T-helper 17 cell (primary cell): ENCODE measurements at places on chromosomes 6 and 20. TPM values are rescaled to one million over a fixed set of nuclear protein-coding genes. Genes with fewer than 3 reads are reported as not detected.

VWA7 gene
- 2.9 TPM for total RNA-seq

NMBR gene
- total RNA-seq = not detected

- H3K36me3 ChIP-seq = peaks cover 3% of the 10 kb centered on the region
- DNase-seq = no peak
- no peak overlapping the region for H3K27ac ChIP-seq
- H3K27me3 ChIP-seq = peaks cover 23% of the 10 kb centered on the region
Observed at GRCh38 chr6:114344971-114345275, 2.1 kb upstream of the HS3ST5 start.

DNA sequence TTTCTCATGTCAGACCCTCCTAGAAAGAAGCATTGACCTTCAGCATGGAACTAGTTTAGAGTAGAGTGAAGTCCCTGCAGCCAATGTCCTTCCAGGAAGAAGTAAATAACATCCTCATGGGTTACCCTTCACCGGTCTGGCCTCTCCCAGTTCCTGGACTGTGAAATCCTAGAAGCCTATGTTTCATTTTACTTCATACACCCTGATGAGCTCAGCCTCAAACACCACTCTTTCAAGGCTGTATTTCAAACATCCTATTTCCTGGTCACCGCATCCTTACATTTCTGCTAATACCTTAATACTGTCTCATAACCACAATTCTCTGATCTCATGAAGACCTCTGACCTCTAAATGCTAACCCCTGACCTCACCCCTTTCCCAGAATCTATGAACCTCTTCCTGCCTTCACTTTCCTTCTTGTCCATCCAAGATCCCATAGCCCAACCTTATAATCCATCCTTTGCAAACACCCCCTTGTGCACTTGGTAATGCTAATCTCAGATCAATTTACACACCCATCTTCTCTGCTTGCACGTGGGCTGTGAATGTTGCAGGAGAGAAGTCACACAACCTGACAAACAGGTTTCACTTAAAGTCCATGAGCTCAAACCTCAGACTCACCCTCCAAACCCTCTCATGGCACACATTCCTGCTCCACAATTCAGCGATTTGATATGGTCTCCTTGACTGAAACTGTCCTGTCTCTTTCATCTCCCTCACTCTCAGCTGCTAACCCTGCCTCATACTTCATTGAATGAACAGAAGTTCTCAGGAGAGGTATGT is 30.2 kb downstream of the SLC2A10 start:
- H3K4me3 ChIP-seq = no peak overlapping the region
- DNase-seq = no peak
- no peaks in the 10 kb centered on the region for H3K4me1 ChIP-seq

ACAT2 gene
- 26.9 TPM for total RNA-seq

GRCh38 chr20:2066461-2067122 is 35.0 kb upstream of the STK35 start:
- H3K4me1 ChIP-seq = no peaks in the 10 kb centered on the region
- DNase-seq = no peak
- H3K36me3 ChIP-seq = peaks cover 2% of the 10 kb centered on the region
- H3K4me3 ChIP-seq = no peak overlapping the region
- H3K27me3 ChIP-seq = peaks cover 46% of the 10 kb centered on the region
- no peak overlapping the region for H3K27ac ChIP-seq

- H3K4me1 ChIP-seq = peaks cover 26% of the 10 kb centered on the region
- no peak for DNase-seq
- H3K27ac ChIP-seq = no peak overlapping the region
- peaks cover 2% of the 10 kb centered on the region for H3K36me3 ChIP-seq
- no peaks in the 10 kb centered on the region for H3K27me3 ChIP-seq
Observed at GRCh38 chr20:34526466-34526865, 10.2 kb downstream of the DYNLRB1 start.

OPRM1 gene
- total RNA-seq = not detected

- peaks cover 9% of the 10 kb centered on the region for H3K4me1 ChIP-seq
- H3K27me3 ChIP-seq = no peaks in the 10 kb centered on the region
- DNase-seq = no peak
- no peak overlapping the region for H3K4me3 ChIP-seq
- peaks cover 8% of the 10 kb centered on the region for H3K36me3 ChIP-seq
- no peak overlapping the region for H3K27ac ChIP-seq
Observed at GRCh38 chr6:39102071-39102820, 12.7 kb downstream of the SAYSD1 start.

GRCh38 chr6:1324936-1325335 is 13.0 kb downstream of the FOXQ1 start:
- H3K36me3 ChIP-seq = peaks cover 2% of the 10 kb centered on the region
- no peaks in the 10 kb centered on the region for H3K4me1 ChIP-seq
- no peak for DNase-seq
- peaks cover 47% of the 10 kb centered on the region for H3K27me3 ChIP-seq
- H3K4me3 ChIP-seq = no peak overlapping the region
- H3K27ac ChIP-seq = no peak overlapping the region

DNA sequence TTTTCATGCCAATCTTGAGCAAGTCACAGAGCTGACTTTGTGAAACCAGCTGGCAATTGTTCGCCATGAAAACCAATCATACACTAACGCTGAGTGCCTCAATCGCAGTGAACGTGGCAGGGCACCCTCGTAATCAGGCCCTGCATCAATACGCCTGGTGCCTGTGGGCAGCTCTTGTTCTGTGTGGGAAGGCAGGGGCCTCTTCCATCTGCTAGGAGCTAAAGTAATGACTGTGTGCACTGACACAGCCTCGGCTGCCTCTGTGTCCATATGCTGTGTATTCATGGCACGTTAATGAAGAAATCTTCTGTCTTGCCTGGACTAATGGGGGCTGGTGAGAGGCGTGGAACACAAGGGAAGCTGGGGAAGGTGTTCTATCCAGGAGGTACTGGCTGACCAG is 27.8 kb upstream of the SYNDIG1 start:
- H3K27ac ChIP-seq = no peak overlapping the region
- no peak overlapping the region for H3K4me3 ChIP-seq
- no peaks in the 10 kb centered on the region for H3K4me1 ChIP-seq
- peaks cover 37% of the 10 kb centered on the region for H3K27me3 ChIP-seq
- no peaks in the 10 kb centered on the region for H3K36me3 ChIP-seq
- DNase-seq = no peak

MUC21 gene
- total RNA-seq = not detected

DNA sequence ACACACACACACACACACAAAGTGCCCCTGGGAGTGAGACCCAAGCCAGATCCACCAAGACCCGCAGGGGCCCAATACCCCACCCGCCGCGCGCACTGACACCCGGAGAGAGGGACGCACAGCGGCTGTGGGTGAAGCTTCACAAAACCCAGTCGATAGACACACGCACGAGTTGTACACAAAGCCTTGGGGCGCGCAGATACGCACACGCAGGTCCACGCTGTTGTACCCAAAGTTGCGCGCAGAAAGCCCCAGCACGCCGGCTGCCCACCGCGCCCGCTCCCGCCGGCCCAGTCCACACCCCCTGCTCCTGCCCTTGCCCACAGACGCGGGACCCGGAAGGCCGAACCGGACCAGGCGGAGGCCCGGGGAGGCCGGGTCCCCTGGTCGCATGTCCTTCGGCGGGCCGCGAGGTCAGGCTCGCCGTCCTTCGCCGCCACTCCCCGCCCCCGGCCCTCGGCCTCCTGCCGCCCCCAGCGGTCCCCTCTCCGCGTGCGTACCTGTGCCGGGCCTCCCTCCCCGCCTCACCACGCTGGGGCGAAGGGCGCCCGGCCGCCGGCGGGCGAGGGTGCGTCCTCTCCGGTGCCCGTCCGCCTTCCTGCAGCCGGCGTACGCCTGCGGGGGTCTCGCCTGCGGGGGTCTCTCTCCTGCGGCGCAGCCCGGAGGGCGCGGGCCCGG is at the start of gene TMEM74B:
TSS of gene TMEM74B (minus strand) at position 344 of the 678 bp plus-strand sequence. CDS start 1,180 bp downstream, outside the sequence.
- peaks cover 12% of the 10 kb centered on the region for H3K4me1 ChIP-seq
- H3K27me3 ChIP-seq = peaks cover 41% of the 10 kb centered on the region
- H3K36me3 ChIP-seq = peaks cover 2% of the 10 kb centered on the region
- H3K4me3 ChIP-seq = peak within 1 kb of the TSS; percentile 85

- H3K27ac ChIP-seq = no peak overlapping the region
- H3K36me3 ChIP-seq = no peaks in the 10 kb centered on the region
- no peaks in the 10 kb centered on the region for H3K27me3 ChIP-seq
- peaks cover 3% of the 10 kb centered on the region for H3K4me1 ChIP-seq
- no peak for DNase-seq
- H3K4me3 ChIP-seq = no peak overlapping the region
Observed at GRCh38 chr20:48880331-48880730, 41.2 kb upstream of the ARFGEF2 start.

DNA sequence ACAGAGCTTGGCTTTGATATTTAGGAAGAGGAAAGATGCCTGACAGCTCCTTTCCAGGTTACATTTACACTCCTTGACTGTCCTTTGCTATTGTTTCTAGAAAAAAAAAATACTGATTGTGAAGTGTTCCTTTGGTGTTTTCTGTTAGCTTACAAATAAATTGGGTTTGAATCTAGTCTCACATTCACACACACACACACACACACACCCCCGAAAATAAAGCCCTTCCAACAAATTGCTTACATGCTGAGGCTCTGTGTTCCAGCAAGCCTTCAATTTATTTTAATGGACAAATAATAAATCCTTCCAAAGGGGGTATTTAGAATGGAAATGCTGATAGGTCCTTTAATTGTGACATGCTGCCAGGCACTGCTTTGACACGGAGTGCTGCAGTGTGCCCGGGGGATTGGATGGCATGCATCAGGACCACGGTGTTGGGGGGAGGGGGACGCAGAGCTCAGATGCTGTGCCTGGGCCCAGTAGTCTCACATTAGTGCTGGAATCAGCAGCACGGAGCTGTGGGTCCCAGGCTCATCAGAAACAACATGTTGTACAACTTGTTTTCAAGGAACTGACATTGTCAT is 199.9 kb downstream of the CD83 start:
- no peak overlapping the region for H3K27ac ChIP-seq
- DNase-seq = no peak
- H3K4me3 ChIP-seq = no peak overlapping the region

PRL gene
- total RNA-seq = not detected

CFAP61 gene
- not detected for total RNA-seq

GRCh38 chr20:8757146-8757545 is 311.7 kb upstream of the PLCB4 start:
- peaks cover 2% of the 10 kb centered on the region for H3K4me1 ChIP-seq
- H3K36me3 ChIP-seq = no peaks in the 10 kb centered on the region
- H3K27me3 ChIP-seq = no peaks in the 10 kb centered on the region
- H3K27ac ChIP-seq = no peak overlapping the region

DNA sequence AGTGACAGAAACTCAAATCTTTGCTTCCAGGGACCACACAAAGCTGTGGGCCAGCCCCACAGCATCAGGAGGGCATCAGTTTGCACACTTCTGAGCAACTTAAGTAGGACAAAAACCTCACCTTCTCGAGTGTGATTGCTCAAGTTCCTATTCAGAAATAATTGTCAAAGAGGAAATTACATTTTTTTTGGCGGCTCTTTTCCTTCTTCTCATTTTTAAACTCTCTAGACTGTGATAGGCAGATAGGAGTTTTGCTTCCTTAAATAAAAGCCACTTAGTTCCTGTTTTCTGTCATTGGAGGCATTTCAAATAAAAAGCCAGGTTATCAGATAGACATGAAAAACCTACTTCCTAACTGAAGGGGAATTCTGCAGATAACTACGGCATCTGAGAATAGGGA is 11.2 kb upstream of the TAGAP start:
- peak overlapping the region; percentile 65 for H3K4me3 ChIP-seq
- no peaks in the 10 kb centered on the region for H3K36me3 ChIP-seq
- H3K27me3 ChIP-seq = no peaks in the 10 kb centered on the region
- peaks cover 26% of the 10 kb centered on the region for H3K4me1 ChIP-seq
- DNase-seq = no peak
- H3K27ac ChIP-seq = peak overlapping the region; percentile 90

- H3K4me3 ChIP-seq = peak overlapping the region; percentile 79
- H3K27me3 ChIP-seq = peaks cover 30% of the 10 kb centered on the region
- H3K36me3 ChIP-seq = no peaks in the 10 kb centered on the region
- no peak overlapping the region for H3K27ac ChIP-seq
Observed at GRCh38 chr20:51318058-51318949, 224.2 kb downstream of the NFATC2 start.
